IMR-90 (cell line): ENCODE measurements at places on chromosomes 3 and 15.

GRCh38 chr15:29747837-29748417 is 74.3 kb downstream of the TJP1 start:
- DNase-seq: peak; percentile 37

DNA sequence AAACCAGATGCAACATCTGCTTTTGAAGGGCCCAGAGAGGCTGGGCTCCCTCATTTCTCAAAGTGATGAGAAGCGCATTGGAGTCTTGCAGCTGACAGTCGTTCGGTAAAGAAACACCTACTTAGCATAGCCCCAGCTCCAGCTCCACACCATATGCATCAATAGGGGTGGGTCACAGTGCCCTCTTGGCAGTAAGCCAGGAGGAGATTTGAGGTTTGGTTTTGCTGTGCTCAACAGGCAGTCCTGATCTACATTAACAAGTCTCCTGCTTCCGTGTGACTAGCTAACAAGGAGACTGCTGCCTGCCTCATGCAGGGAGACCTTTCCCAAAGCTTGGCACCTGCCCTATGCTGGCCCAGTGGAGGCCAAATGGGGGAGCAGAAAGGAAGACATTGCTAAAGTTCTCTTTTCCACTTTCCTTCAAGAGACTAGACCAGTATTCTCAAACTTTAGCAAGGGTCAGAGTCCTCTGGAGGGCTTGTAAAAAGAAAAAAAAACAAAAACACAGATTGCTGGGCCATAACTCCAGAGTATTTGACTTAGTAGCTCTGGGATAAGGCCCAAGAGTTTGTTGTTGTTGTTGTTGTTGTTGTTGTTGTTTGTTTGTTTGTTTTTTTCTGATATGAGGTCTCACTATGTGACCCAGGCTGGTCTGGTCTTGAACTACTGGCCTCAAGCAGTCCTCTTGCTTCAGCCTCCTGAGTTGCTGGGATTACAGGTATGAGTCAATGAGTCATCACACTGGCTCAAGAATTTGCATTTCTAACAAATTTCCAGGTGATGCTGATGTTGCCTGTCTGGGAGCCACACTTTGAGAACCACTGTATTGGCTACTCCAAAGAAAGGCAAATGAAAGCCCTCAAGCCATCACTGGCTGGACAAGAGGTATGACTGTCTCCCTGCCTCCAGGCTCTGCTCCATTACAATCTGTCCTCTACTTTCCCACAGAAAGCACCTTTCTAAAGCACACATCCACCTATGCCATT is 294.9 kb downstream of the RORA start:
- DNase-seq: peak; percentile 11

- DNase-seq: no peak
Observed at GRCh38 chr3:180063783-180064182, 27.0 kb upstream of the PEX5L start.

DNA sequence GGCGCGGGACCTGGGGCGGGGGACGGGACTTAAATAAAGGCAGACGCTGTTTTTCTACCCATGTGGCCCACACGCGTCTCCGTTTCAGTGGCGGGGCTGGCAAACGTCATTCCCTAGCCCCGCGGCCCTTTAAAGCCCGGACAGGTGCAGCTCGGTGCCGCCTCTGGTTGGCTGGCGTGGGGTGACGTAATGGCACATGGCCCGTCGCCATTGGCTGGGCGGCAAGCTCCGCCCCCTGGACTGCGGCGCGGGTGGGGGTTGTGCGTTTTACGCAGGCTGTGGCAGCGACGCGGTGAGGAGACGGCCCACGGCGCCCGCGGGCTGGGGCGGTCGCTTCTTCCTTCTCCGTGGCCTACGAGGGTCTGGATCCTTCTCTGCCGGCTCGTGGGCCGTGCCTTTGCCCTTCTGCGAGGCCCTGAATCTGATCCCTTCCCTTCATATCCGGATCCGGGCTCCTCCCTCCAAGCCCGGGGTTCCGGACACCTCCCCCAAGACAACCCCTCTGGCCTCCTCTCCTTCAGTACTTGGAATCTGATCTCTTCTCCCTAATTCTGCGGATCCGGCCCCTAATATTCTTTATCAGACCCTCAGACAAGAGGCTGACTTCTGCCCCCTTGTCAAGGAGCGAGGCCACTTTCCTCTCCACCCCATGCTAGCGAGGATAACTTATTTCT is at the start of gene CRELD1:
Gene CRELD1 (plus strand): TSS at position 274 of the 674 bp plus-strand sequence. CDS start 605 bp downstream, outside the sequence.
- peak; percentile 86 for DNase-seq

- DNase-seq: peak; percentile 94
Observed at GRCh38 chr15:62770752-62771151, 271.8 kb upstream of the TPM1 start.

GRCh38 chr3:47588587-47588986 is 9.9 kb upstream of the CSPG5 start:
- no peak for DNase-seq

DNA sequence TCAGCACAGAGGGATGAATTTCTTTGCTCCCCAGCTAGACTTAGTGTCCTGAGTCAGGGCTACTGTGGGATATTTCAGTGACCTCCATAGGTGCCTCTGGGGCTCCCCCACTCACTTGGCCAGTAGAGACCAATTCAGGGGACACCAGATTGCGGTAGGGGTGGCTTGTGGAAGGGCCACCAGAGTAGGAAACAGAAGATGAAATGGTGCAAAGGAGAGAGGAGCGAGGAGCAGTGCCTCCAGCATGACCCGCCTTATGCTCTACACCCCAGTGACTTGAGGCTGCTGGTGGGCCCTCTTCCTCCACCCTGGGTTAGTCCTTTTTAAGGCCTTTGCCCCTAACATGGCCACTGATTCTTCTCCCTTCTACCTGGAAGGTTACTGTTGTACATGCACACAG is 2.5 kb downstream of the AEN start:
- no peak for DNase-seq

DNA sequence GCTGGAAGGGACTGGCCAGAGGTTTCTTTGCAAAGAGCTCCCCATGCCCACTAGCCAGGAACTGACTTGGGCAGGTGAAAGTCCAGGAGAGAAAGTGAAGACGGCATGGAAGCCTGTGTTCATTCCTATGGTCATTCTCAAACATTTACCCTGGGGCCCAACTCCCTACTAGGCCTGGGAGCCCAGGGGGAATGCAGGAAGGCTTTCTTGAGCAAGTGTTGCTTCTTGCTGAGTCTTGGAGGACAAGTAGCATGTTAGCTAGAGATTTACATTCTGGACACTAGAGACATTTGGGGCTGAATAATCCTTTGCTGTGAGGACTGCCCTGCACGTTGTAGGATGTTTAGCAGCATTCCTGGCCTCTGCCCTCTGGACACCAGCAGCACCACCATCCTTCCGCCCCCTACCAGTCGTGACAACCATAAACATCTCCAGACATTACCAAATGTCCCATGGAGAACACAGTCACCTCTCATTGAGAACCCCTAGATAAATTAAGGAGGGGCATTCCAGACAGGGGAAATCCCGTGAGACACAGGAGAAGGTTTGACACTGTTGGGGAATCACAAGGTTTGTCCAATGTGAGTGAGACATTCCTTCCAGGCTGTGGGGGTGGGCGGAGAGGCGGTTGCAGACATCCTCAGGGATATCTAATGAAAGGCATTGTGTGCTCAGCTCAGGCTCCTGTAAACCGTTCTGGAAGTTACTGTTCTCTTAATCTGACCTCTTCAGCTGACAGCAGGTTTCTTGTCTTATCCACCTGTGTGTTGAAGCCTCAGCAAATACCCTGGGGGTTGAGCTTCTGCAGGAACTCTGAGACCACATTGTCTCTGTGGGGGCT is 236.2 kb downstream of the TLE3 start:
- peak; percentile 62 for DNase-seq

DNA sequence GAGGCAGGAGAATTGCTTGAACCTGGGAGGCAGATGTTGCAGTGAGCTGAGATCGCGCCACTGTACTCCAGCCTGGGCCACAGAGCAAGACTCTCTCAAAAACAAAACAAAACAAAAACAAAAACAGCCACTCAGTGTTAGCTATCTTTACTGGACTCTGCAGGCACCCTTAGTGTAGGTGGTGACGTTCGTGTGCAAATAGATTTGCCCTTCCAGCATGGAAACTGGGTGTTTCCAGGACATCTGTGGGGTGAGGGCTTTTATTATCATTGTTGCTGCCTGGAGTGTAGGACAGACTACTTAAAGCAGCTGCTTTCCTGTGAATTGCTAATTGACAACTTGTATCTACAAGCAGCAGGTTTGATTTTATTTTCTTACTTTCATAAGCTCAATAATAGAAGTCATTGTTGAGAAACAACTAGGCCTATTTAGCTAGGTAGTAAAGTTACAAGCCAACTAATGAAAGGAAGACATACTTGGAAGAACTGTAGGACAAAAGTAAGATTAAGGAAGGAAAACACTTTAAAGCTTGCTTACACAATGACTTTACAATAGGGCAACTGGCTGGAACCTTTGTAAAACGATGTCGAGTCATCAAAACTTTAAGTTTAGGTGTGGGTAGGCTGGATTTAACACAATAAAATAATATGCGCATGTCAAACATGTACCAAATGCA is 25.4 kb upstream of the SPPL2A start:
- DNase-seq: no peak

GRCh38 chr15:23095796-23096195 is 40.8 kb downstream of the GOLGA6L1 start:
- DNase-seq: no peak

DNA sequence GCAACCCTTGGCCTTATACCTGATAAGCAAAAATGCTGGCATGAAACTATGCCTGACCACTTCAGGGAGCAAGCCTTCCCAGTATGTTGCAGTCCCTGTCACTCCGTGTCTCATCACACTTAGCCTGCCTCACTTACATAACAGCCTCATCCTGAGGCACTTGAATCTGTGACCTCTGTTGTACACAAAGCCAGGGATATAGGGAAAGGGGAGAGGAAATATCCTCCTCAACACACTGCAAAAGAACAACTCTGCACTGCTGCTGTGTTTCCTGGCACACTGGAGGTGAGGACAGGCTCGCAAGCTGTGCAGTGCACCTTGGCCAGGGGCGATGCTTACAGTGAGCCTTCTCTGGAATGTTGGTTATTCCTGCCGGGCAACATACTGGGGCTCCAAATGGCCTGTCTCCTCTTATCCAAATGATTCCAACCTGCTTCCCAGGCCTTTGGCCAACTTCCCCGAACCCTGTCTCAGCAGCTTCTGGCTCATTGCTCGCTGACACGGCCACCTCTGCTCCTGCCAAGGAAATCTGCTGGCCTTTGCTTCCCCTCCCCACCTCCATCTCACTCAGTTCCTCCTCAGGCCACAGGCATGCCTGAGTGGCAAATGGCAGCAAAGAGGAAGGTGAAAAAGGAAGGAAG is 109.2 kb downstream of the CD47 start:
- no peak for DNase-seq

DNA sequence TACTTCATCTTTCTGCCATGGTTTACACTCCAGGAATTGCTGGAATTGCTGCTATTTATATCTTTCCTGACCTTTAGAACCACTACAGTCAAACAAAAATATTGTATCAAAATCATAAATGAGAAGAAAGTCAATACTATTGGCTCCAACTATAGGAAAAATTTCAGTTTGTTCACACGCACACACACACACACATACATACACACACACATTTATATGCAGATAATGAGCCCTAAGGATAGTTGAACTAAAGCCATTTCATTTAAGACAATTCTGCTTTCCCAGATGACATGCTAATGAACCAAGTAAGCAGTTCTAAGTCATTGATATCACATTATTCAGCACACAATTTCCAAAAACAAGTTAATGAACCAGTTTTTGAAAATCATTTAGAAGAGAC is 627.3 kb downstream of the PLOD2 start:
- DNase-seq: no peak

DNA sequence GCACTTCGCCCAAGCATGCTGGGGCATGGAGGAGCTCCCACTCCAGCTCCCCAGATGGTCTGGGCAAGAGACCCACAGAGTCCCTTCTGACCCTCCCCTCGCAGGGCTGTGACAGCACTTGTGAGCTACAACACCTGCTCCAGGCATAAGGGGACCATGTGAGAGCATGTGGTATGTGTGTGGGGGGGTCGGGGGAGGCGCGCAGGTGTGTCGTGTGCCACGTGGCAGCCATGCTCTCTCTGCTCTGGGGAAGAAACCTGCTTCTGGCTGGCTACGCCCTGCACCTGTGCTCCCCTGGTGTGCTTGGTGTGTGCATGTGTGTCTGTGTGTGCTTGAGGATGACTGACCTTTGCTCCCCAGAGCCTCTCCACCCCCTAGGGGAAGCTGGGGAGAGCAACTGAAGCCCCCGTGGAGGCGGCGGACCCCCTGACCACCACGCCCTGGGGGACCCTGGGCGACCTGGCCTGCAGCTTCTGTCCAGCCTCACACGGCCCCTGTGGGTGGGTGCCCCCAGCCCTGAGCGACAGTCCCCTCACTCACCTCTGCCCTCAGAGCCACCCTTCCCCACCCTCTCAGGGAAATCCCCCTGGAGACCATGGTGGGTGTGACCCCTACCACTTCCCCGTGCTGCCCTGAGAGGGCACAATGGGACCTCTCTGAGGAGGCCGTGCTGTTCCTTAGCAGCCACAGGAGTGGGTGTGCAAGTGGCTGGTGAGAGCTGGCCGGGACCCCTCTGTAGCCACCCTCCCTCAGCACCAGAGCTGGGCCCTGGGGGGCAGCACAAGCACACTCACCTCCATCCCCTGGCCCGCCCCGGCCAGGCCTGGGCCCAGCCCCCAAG is 16.6 kb upstream of the SEC13 start:
- DNase-seq: no peak

- no peak for DNase-seq
Observed at GRCh38 chr3:159620281-159620680, 368.4 kb upstream of the IL12A start.

DNA sequence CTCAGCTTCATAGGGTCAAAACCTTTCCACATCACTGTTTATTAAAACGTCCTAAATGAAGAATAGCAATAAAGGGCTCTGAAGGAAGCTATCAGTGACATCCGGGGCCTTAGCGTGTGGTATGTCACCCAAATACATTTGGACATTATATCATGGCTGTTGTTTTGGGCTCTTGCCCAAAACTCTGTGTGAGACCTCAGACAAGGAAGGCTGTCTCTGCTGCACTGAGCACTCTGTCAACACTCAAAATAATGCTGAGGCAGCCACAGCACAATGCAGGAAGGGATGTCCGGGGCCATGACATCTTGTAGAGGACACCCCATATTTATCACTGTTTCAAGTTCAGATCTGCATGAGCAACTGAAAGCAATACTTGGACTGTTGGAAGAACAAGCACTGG is 293.8 kb upstream of the WNT5A start:
- no peak for DNase-seq

GRCh38 chr3:128187495-128187894 is 34.2 kb downstream of the EEFSEC start:
- no peak for DNase-seq

DNA sequence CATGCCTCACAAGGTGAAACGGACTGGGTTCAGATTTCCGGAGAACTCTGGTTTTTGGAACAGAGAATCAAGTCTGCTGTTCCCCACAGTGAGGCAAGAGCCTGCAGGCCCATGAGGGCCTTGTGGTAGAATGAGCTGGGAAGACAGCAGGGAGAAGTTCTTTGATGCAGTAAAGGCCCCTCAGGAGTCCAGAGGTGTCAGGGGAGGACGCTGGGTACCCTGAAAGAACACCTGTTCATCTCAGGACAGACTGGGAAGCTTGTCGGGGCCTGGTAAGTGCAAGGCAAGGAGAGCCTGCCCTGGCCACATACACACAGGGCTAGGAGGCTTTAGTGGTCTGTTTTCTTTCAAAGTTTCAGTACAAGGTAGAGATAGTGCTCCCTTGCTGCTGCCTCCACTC is 3.7 kb upstream of the ZBTB47 start:
- DNase-seq: no peak

- no peak for DNase-seq
Observed at GRCh38 chr3:16770021-16770420, 114.7 kb upstream of the PLCL2 start.
